ENCODE measurements at places on chromosomes 16 and 17.

GRCh38 chr17:16258901-16259300, 41.9 kb downstream of the PIGL start:
- DNase-seq, result no peak

GRCh38 chr16:23225634-23226033, 43.1 kb downstream of the SCNN1G start:
- no peak for DNase-seq

DNA sequence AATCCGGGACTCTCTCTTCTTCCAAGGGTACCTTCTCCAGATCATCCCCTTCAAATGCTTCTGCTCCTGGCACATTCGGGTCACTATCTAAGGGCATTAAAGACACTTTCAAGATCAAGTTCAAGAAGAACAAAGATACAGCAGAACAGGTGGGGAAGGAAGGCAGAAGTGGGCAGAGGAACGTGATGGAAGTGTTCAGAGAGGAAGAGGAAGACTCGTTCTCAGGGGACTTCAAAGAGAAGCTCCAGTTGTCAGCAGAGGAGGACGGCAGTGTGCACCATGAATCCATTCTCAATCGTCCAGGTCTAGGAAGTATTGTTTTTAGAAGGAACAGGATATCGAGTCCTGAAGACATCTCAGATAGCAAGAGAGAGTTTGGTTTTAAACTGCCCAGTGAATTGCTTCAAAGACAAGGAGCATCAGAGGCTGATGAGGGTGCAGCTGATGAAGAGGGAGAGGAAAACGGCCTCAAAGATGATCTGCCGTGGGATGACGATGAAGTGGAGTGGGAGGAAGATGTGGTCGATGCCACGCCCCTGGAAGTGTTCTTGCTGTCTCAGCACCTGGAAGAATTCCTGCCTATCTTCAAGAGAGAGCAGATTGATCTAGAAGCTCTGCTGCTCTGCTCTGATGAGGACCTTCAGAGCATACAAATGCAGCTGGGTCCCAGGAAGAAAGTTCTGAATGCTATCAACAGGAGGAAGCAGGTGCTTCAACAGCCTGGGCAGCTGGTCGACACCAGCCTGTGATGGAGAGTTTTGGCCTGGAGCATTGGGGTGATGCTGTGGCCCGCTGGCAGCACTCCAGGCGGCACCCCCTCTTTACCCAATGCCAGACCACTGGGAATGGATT, 16.8 kb downstream of the ANKS4B start:
- no peak for DNase-seq

DNA sequence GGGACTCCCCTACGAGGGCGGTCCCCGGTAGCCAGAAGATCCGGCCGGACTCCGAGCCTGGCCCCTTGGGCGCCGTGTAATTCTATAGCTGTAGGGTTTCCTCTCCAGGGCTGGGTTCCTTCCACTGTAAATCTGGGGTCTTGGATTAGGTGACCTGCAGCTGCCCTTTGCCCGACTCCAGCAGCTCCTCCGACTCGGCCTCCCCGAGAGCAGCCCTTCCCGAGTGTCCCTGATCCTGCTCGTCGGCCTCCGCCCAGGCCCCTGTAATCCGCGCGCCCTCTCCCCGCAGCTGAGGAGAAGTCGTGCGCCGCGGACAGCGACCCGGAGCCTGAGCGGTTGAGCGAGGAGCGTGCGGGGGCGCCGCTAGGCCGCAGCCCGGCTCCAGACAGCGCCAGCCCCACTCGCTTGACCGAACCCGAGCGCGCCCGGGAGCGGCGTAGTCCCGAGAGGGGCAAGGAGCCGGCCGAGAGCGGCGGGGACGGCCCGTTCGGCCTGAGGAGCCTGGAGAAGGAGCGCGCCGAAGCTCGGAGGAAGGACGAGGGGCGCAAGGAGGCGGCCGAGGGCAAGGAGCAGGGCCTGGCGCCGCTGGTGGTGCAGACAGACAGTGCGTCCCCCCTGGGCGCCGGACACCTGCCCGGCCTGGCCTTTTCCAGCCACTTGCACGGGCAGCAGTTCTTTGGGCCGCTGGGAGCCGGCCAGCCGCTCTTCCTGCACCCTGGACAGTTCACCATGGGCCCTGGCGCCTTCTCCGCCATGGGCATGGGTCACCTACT, 5.5 kb downstream of the TBX2 start:
- no peak for DNase-seq

- no peak for DNase-seq
Measured at GRCh38 chr17:71798701-71799100, 322.1 kb upstream of the SOX9 start.

- peak; percentile 37 for DNase-seq
Measured at GRCh38 chr17:79668344-79669250, 57.7 kb upstream of the RBFOX3 start.

DNA sequence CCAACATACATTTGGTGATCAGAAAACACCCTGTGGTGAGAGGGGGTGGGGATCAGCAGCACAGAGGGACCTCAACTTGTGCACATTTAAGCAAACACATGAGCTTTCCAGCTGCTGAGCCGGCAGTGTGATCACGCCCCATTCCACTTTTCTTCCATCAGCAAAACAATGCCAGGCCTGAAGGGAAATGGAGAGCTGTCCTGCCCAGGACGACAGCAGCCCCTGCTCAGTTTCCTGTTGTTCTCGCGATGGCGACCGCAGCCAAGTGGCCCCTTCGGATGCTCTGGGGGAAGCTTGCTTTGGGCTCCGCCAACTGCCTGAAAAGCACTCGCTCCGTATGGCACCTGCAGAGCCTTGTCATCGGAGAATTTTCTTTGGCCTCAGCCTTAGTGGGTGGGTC, 272.3 kb downstream of the FOXL1 start:
- no peak for DNase-seq

DNA sequence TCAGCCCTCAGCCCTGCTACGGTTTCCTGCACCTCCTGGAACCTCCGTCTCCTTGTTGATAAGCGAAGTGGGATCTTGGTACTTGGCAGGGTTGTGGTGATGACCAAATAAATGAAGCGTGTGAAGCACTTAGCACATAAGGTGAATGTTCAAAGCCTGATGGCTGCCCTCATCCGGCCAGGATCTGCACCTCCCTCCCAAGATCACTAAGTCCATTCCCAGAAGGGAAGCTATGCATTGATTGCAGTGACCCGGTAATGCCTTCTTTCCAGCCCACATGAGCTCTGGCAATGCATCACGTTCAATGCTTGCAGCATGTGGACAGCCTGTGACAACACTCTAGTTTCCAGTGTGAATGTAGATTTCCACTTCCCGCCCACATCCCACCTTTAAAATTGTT, 24.9 kb upstream of the RHOT1 start:
- DNase-seq, result no peak

GRCh38 chr17:71224824-71225575, 895.8 kb upstream of the SOX9 start:
- no peak for DNase-seq

GRCh38 chr16:800834-801511, 439 bp upstream of the GNG13 start:
- DNase-seq, result no peak

DNA sequence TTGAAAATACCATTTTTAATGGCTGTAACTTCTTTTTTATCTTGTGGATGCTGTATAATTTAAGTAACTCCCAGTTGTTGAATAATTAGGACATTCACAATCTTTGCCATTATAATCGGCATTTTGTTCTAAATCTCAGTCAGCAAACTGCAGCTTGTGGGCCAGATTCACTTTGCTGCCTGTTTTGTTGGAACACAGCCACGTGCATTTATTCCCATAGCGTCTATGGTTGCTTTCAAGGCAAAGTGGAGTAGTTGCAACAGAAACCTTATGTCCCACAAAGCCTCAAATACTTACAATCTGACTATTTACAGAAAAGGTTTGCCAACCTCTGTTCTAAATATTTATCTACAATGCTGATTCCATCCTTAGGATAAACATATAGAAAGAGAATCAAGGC, 39.2 kb upstream of the TMC5 start:
- no peak for DNase-seq

GRCh38 chr17:15490634-15491261, 23.3 kb upstream of the CDRT4 start:
- no peak for DNase-seq

DNA sequence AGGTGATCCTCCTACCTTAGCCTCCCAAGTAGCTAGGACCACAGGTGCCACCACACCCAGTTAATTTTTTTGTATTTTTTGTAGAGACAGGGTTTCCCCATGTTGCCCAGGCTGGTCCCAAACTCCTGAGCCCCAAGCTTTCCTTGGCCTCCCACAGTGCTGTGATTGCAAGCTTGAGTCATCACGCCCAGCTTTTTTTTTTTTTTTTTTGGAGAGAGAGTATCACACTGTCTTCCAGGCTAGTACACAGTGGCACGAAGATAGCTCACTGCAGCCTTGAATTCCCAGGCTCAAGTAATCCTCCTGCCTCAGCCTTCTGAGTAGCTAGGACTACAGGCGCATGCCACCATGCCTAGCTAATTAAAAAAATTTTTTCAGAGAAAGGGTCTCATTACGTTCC, 27.2 kb downstream of the HEATR9 start:
- no peak for DNase-seq

- no peak for DNase-seq
Measured at GRCh38 chr16:57798267-57798810, 4.0 kb downstream of the KIFC3 start.

DNA sequence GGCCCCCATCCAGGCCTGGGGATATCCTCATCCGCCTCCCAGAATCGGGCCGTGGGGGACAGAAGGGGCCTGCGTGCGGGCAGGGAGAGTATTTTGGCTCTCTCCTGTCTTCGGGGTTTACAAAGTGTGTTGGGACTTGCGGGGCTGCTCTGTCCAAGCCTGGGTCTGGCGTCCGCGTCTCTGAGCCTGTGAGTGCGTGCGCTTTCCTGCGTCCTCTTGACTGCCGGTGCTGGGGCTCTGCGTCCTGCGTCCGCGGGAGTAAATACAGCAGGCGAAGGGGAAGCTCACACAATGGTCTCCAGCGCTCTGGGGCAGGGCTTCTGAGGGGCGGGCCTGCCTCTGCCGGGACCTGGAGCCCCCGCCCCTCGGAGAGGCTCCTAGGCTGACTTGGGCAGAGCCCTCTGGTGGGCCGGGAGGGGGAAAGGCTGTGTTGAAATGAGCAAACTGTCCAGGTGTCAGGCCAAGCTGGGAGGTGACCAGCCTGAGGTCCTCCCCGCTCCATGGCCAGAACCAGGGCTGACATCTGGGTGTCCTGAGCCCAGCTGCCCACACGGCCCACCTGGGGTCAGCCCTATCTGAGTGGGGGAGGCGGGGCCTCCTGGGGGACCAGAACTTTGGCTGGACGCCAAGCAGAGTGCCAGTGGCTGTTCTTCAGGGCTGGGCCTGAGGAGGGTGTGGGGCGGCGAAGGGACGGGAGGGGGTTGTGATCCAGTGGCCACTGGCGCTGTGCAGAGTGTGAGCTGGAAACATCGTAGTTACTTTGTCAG, 233.6 kb downstream of the SEC14L1 start:
- DNase-seq, result peak; percentile 74

DNA sequence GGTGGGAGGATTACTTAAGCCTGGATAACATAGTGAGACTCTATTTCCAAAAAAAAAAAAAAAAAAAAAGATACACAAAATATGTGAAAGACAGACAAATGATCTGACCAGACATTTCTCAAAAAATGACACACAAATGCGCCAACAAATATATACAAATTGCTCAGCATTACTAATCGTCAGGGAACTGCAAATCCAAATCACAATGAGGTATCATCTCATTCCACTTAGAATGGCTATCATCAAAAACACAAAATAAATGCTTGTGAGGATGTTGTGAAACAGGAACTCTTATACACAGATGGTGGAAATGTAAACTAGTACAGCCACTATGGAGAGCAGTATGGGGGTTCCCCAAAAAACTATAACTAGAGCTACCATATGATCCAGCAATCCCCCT, 62.4 kb downstream of the STX8 start:
- no peak for DNase-seq

DNA sequence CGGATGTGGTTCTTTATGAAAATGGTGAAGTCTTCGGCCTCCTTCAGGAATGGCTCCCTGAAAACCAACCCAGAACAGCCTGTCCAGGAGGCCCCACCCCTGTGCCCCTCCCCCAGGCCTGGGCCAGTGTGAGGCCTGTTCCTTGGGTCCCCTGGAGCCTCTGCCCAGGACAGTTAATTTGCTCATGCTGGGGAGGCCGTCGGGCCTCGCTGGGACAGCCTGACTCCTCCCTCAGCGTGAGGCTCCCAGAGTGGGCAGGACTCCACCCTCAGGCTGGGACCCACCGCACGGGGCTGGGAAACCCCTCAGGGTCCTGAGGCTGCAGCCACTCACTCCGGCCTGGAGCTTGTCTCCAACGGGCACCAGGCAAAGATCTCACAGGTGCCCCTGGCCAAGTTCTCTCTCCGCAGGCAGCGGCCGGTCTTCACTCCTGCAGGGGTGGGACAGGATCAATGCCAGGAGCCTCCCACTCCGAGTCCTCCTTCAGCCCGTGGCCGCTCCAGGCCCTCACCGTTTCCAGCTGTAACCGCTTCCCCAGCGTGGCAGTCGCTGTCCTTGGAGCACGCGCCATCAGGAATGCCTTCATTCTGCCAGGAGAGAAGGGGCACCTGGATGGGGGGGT, 5.8 kb downstream of the P2RX5 start:
- DNase-seq, result no peak

DNA sequence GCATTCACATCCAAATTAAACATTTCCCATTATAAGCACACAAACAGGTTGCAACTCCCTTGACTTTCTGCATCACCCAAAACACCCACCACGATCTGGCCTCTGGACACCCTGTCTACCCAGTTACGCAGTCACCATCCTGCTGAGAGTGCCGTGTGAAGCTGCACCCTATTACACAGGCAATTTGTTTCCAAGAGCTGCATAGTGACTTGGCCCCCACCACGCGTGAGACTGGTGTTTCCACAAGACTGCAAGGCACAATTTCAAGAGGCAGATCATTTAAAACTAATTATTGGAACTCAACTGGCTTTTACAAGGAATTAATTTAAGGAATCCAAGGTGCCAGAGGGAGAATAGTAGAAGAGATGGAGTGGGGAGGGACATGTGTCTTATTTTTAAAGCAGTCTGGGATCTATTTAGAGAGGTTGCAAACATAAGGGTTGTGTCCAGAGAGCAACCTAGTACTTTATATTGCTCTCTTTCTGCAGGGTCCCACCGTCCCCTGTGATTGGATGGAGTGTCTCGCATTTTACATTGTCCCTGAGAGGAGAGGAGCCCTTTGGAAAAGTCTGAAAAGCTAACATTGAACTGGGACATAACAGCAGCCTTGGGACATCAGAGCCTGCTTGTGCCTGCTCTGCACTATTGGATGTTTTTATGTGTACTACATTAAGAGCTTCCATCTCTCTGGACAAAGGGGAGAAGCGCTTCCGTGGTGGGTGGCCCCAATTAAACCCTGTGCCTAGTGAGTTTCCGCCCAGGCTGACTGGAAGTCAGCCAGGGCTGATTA, 8.7 kb upstream of the ADAMTS18 start:
- DNase-seq, result no peak
